ENCODE measurements at places on chromosomes 12 and 14.
A peak's percentile ranks its signal among the peaks of the same experiment; 100 is the strongest.

DNA sequence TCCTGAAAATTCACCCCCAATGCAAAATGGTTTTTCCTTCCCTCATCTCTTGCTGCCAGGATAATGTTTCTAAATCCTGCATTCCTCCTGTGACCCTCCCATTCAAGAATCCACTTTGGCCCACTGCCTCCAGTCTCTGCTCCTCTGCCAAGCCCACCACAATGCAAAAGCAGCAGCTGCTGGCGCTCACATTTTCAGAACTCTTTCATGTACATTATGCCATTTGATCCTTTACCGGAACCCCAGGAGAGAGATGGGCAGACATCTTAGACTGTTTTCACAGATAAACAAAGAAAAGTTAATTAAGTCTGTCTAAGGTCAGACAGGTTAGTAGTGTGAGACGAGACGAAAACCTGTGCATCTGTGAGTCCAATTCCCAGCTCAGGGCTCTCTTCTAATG, 12.9 kb downstream of the LRIG3 start:
- DNase-seq = no peak

- no peak for DNase-seq
Observed at GRCh38 chr14:41277450-41277849, 329.2 kb upstream of the LRFN5 start.

- no peak for DNase-seq
Observed at GRCh38 chr14:91649930-91650329, 82.0 kb downstream of the CATSPERB start.

DNA sequence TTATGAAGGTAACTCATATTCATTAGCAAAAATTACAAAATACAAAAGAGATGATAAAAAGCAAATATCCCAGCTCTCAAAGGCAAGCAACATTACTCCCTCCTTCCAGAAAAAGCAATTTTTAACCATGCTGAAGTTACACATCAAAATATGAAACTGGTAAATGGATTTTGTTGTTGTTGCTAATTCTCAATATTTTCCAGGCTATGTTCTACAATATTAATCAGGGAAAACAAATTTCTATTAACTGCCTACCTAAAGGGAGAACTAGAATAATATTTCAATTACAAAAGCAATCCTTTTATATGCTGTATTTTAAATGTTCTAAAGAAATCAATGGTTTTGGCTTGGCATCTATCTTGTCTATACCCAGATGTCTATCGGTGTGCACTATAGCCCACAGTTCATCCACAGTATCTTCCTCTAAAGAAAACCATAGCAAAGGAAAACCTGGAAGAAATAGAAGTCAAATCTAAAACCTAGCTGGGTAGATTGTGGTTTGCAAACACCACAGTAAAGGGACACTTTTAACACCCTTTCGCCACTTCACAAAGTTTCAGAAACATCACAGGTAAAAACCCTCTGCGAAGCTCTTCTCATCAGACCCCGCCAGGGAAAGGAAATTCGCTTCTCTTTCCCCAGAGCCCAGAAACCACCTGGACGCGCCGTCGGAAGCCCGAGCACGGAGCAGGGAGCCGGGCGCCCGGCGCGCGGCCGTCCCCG, 32.0 kb downstream of the TC2N start:
- no peak for DNase-seq

GRCh38 chr14:101230851-101231550, 327.5 kb upstream of the RTL1 start:
- DNase-seq = no peak

GRCh38 chr12:97005646-97006045, 98.6 kb downstream of the NEDD1 start:
- DNase-seq = no peak

DNA sequence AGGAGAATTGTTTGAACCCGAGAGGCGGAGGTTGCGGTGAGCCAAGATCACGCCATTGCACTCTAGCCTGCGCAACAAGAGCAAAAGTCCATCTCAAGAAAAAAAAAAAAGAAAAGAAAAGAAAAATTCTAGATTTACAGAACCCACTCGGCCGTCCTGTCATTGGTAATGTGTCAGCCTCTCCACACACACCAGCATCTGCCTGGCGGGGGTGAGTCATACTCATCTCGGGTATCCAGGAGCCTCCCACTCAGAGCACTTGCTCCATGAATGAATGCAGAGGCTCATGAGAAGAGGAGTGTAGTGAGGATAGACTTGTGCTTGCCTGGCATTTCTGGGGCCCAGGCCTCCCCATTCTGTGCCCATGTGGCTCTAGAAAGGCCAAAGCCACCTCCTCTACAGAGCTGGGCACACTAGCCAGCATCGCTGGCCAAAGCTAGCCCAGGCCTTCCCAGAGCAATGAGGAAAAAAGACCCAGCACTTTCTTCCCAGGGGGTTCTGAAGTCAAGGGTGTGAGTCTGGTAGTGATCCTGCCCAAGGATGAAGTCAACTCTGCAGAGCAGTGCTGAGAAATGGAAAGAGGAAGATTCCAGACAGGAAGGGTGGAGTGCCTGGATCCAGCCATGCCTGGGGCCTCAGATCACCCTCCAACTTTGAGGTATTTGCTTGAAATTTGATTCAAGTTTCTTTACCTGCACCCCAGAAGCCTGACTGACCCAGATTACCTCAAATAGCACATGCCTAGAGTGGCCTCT, 31.2 kb upstream of the KLC1 start:
- DNase-seq = peak; percentile 86
